ENCODE measurements at places on chromosomes 16 and 17. TPM values are rescaled to one million over a fixed set of nuclear protein-coding genes. Genes with fewer than 3 reads are reported as not detected.

DNA sequence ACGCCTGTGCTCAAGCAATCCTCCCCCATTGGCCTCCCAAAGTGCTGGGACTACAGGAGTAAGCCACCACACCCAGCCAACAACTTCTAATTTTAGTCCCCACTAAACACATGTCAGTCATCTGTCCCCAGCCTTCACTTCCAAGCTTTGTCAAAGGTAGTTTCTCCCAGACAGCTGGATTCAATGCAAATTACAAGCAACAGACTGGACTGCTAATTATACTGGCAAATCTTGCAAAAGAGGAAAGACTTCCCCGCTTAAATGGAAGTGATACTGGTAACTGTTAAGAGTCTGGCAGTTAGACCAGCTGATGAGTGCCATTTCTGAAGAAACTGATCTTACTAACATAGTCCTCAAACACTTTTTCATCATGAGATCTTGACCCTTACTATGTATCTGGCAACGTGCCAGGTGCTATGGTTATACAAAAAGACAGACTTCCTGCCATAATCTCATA, 8.2 kb upstream of the GGA2 start:
- no peak for DNase-seq

KRTAP2-3 gene
- not detected for polyA plus RNA-seq

- DNase-seq: no peak
Observed at GRCh38 chr17:36583787-36584186, 7.9 kb upstream of the DHRS11 start.

DNA sequence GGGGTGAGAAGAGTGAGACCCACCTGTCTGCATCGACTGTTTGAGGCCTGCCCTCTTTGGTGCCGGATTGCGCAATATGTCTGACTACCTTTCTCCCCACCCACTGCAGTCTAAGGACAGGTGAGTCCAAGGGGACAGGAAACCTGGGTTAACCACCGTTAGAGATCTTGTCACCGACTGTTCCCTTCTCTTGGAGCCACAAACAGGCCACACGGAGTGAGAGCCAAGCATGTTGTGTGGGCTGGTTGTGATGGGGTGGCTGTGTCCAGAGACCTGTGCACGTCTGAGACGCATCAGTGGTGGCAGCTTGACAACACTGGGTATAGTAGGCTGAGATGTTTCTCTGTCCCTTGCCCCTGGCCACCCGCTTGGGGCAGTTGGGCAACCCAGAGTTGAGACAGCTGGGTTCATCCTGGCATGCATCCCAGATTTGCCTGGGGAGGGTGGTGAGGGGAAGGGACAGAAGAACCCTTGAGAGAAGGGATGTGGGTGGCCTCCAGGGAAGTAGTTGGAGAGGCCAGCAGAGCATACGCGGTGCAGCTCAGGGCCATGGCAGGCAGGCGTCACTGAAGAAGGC, 21.4 kb downstream of the MPRIP start:
- DNase-seq: no peak

GPR179 gene
- polyA plus RNA-seq: 0.07 TPM

DNA sequence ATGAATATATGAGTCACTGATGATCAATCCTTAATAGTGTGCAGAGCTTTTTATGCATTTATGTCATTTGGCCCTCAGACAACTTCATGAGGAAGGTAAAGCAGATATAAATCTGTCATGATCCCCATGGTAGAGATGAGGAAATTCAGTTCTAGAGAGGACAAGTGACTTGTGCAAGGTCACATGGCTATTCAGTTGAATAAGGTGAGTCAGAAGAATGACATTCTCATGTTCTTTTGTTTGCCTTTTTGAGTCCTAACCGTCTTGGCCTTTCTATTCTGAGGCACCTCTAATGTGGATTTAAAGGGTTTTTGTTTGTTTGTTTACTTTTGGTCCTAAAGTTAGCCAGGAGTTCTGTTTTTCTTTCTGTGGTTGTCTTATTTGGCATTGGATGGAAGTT, 116.2 kb upstream of the ELAC2 start:
- DNase-seq: no peak

GRCh38 chr17:80287806-80288567, 27.3 kb downstream of the RNF213 start:
- DNase-seq: no peak

- no peak for DNase-seq
Observed at GRCh38 chr17:5131146-5131715, 15.4 kb downstream of the USP6 start.

GRCh38 chr17:319266-319665, 33.3 kb downstream of the RPH3AL start:
- DNase-seq: no peak

DNA sequence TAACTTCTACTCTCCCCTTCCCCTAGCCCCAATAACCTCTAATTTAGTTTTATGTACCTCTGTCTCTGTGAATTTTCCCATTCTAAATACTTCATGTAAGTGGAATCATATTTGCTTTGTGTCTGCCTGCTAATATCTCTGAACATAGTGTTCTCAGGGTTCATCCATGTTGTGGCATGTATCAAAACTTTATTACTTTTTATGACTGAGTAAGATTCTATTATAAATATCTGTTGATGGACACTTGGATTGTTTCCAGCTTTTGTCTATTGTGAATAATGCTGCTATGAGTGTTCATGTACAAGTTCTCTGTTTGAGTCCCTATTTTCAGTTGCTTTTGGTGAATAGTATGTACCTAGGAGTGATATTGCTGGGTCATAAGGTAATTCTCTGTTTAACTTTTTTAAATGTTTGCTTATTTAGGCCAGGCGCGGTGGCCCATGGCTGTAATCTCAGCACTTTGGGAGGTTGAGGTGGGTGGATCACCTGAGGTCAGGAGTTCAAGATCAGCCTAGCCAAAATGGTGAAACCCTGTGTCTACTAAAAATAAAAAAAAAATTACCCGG, 92.8 kb downstream of the CHD9 start:
- no peak for DNase-seq

PRR11 gene
- polyA plus RNA-seq: 18.9 TPM

DNA sequence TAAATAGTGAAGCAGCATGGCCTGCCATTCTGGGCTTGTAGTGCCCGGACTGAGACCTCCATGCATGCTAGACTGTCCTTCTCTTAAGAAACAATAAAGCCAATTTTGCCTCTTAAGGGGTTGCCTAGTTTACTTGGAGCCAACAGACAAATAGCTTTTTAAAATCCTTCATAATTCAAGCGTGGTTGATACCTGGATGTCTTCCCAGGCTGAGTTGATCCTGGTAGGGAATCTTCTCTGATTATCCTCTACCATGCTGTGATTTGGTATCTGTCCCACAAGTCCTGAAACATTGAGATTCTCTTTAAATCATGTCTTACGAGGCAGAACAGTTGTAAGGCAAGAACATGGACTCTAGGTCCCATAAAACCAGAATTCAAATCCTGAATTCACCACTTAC, 359.6 kb upstream of the CCL2 start:
- no peak for DNase-seq

DNA sequence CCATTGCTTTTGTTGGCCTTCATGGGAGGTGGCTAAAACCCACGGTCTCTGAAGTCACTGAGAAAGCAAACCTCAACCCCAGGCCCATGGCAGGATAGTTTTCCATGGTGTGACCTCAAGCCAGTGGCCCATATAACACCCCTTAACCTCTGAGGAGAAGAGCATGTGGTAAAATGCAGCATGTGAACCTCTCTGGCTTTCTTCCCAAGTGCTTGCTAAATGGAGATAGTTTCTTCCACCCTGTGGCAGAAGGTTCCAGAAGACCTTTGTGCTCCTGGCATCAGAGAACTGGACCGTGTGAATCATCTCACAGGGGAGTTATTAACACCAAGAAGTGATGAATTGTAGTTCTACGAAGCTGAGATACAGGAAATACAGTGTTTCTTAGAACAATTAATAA, 47.3 kb downstream of the MYOCD start:
- no peak for DNase-seq

- no peak for DNase-seq
Observed at GRCh38 chr17:82039695-82040299, 2.3 kb upstream of the DCXR start.

DNA sequence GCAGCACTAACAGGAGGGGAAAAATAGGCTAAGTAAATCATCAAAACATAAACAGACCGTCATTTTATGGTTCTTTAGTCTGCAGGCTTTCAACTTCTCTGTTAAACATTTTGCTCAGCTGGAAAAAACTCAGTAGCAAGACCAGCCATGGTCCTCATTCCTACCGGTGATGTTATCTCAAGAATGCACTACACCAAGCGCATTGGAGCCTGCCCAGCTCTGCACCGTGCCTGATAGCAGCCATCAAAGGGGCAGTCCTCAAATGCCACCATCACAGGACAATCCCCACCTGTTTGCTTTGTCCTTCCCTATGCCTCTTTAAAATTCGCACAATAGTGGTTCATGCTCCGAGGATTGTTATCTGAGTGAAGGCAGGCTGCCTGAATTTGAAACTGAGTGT, 181.5 kb upstream of the MON1B start:
- no peak for DNase-seq

- DNase-seq: no peak
Observed at GRCh38 chr17:17146786-17147406, 59.2 kb downstream of the PLD6 start.

GRB7 gene
- 31.9 TPM for polyA plus RNA-seq

- no peak for DNase-seq
Observed at GRCh38 chr17:36130346-36130745, 26.7 kb downstream of the CCL4 start.

FOXC2 gene
- polyA plus RNA-seq: 38.5 TPM

DNA sequence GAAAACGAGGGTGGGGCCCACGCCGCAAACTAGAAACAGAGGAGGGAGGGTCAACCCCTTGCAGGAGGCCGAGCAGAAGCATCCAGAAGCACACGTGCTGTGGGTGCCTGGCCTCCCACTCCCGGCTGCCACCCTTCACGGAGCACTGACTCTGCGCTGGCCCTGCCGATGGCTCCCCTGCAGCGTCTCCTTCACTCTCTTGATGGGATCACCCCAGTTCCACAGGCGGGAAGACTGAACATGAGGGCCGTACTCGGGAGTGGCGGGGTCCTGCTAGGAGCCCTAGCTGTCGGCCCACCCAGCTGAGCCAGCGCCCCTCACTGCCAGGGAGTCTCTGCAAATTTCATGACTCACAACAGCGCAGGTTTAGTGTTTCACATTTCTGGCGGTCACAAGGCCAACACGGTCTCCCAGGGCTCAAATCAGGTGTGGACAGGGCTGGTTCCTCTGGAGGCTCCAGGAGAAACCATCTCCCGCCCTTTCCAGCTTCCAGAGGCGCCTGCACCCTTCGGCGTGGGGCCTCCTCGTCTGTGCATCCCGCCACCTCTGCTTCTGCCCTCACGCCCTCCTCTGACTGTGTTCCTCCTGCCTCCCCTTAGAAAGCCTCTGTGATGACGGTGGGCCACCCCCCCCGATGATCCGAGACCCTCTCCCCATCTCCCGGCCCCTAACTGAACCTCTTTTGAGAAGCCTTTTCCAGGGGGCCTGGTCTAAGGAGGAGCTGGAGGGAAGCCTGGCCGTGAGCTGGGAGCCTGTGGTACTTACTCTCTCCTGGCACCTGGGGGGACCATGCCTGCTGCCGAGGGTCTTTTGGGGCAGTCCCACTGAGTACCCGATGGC, 2.0 kb downstream of the PTX4 start:
- no peak for DNase-seq

- no peak for DNase-seq
Observed at GRCh38 chr17:39156491-39156890, 5.1 kb upstream of the PLXDC1 start.

NAA60 gene
- polyA plus RNA-seq: 70.9 TPM

- no peak for DNase-seq
Observed at GRCh38 chr16:30615358-30616091, 5.3 kb upstream of the ZNF689 start.

MLYCD gene
- polyA plus RNA-seq: 4.6 TPM

All from right renal cortex interstitium (tissue), 3 donors.